ENCODE measurements at places on chromosomes 5 and 9. TPM values are rescaled to one million over a fixed set of nuclear protein-coding genes. Genes with fewer than 3 reads are reported as not detected.

CDKN2A gene
- polyA plus RNA-seq: 5.3 TPM

CRB2 gene
- polyA plus RNA-seq: 0.21 TPM

ZNF608 gene
- polyA plus RNA-seq: 14.0 TPM

CCDC69 gene
- polyA plus RNA-seq: 30.9 TPM

GDA gene
- 3.9 TPM for polyA plus RNA-seq

All from thymus (tissue), 14 donors.